ENCODE measurements at places on chromosomes 2 and 18.

DNA sequence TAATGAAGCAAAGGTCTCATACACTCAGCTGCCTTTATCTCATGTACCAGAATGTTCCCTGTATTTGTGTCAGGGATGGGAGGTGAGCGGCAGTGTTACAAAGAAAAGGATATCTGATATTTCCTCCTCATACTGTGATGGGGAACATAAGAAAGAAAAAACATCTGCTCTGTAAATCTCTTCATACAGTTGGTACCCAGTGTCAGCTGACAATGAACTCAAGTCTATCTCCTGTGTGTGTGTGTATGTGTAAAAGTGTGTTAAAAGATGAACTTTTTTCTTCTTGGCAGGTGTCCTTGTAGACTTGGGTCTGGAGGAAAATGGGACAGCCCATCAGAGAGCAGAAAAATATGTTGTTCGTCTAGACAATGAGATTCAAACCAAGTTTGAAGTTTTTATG, 127.8 kb downstream of the ESCO1 start:
- H3K4me1 ChIP-seq = no peaks in the 10 kb centered on the region
- H3K27ac ChIP-seq = no peak overlapping the region
- H3K4me3 ChIP-seq = no peak overlapping the region
- no peak for DNase-seq
- H3K27me3 ChIP-seq = peaks cover 6% of the 10 kb centered on the region

DNA sequence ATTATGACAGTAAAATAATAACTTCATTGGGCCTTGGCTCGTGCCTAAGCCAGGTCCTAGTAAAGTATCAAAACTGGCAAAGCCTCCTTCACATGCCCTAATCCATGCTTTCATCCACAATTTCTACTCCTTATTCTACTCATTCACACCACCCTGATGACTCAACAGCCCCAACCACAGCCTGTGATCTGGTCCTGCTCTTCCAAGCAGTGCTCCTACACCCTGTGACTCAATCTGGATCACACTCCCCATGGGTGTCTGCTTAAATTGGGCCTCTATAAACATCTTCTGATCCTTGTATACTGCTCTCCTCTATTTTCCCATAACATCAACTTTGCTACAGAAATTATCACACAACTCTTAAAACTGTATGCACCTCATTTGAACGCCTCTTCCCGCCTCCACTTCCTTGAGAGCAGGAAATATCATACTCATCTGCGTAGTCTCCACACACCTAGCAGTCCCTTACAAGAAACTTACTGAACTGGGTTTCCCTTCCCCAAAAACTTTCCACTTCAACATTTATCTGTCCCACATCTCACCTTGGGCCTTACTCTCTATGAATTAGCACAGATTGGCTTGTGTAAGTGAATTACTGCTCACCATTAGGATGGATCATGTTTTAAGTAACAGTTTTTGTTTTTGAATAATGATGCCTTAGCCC, 15.9 kb downstream of the GTF3C3 start:
- no peaks in the 10 kb centered on the region for H3K36me3 ChIP-seq
- H3K4me1 ChIP-seq = no peaks in the 10 kb centered on the region
- H3K27ac ChIP-seq = peak overlapping the region; percentile 0
- no peak overlapping the region for H3K4me3 ChIP-seq
- no peak for DNase-seq

DNA sequence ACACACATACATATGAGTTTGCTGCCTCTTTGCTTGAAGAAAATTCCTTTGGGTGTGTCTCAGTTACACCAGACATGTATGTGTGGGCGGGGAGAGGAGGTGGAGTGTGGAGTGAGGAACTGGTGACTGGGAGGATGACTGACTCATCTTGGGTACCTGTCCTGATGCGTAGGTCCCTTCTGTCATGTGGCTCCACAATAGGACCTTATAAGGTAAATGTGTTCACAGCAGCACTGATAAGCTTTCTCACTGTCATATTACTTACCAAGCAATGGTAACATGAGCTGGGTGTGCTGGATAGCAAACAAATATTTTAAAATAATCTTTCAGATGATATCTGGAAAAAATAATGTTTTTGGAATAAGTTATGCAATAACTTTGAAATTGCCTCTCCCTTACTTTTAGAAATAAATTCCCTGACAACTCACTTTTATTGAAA, 45.1 kb downstream of the SLC9A2 start:
- DNase-seq = no peak
- H3K27me3 ChIP-seq = peaks cover 2% of the 10 kb centered on the region

- DNase-seq = no peak
- H3K4me3 ChIP-seq = no peak overlapping the region
- H3K36me3 ChIP-seq = no peaks in the 10 kb centered on the region
- no peak overlapping the region for H3K27ac ChIP-seq
- H3K4me1 ChIP-seq = no peaks in the 10 kb centered on the region
These were observed 37.9 kb upstream of the RPL31 start for GRCh38 chr2:100964222-100964621.

GRCh38 chr2:56671973-56672569, 488.3 kb downstream of the CCDC85A start:
- no peak overlapping the region for H3K27ac ChIP-seq
- no peak for DNase-seq
- no peaks in the 10 kb centered on the region for H3K4me1 ChIP-seq
- H3K27me3 ChIP-seq = no peaks in the 10 kb centered on the region
- no peak overlapping the region for H3K4me3 ChIP-seq

GRCh38 chr2:169343202-169343601, 19.1 kb downstream of the LRP2 start:
- DNase-seq = no peak
- no peak overlapping the region for H3K4me3 ChIP-seq
- H3K4me1 ChIP-seq = no peaks in the 10 kb centered on the region
- H3K27ac ChIP-seq = no peak overlapping the region
- no peaks in the 10 kb centered on the region for H3K36me3 ChIP-seq

DNA sequence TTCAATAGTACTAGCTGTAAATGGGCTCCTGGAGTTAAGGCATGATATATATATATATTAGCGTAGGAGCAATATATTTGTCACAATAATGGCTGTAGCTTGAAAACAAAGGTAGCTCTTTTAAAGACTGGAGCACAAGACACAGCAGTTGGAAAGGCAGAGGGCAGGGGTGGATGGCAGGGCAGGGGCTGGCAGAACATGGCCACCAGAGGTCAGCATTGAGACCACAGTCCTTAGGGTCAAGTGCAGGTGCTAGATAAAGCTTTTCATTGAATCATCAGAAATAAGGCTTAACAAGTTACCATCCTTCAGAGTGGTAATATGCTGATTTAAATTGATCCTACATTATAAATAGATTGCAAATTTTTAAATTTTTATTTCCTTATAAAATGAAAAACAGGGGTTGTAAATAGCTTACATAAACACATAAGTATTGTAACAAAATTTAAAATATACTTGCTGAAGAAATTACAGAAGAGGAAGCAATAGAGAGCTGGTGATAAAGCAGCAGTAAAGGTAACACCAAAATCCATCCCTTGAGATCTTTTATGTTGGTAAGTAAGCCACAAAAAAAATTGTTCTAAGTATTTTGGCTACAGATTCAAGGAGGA, 161.2 kb upstream of the PIEZO2 start:
- no peaks in the 10 kb centered on the region for H3K36me3 ChIP-seq
- peaks cover 10% of the 10 kb centered on the region for H3K4me1 ChIP-seq
- no peak overlapping the region for H3K4me3 ChIP-seq
- no peaks in the 10 kb centered on the region for H3K27me3 ChIP-seq
- peak; percentile 82 for DNase-seq
- H3K27ac ChIP-seq = no peak overlapping the region

DNA sequence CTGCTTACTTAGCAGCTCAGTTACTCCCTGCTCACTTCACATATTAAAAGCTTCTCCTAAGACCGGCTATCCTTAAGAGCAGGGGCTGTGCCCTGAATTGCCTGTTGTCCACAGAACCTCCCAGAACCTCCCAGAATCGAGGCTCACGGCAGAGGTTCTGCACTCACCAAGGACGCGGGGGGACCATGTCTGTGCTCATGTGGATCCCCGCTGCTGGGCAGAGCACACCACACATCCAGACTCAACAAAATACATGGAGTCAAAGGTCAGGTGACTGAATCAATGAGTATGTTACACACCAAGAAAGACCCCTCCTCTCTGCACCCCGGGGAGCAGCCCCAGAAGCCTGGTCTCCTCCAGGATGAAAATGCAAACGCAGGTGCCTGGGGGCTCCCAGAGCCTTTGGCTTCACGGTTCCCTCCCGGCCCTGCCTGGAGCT, 149.0 kb downstream of the MBP start:
- no peak for DNase-seq
- H3K27me3 ChIP-seq = peaks cover 4% of the 10 kb centered on the region
- peaks cover 43% of the 10 kb centered on the region for H3K4me1 ChIP-seq
- no peak overlapping the region for H3K4me3 ChIP-seq

GRCh38 chr18:55744206-55744605, 156.2 kb upstream of the TCF4 start:
- H3K27me3 ChIP-seq = no peaks in the 10 kb centered on the region
- H3K4me3 ChIP-seq = no peak overlapping the region
- no peaks in the 10 kb centered on the region for H3K36me3 ChIP-seq
- DNase-seq = no peak
